T-helper 2 cell treated with Interferon-gamma antibody and Interleukin-4, amounts not matched to agents 100 ng/mL and 5 ng/mL, for 36 hours (primary cell): ENCODE measurements at places on chromosomes 3 and 15. TPM values are rescaled to one million over a fixed set of nuclear protein-coding genes. Genes with fewer than 3 reads are reported as not detected.

The OR5H6 gene
- not detected in 2 replicates for total RNA-seq

The CNTN6 gene
- not detected in 2 replicates for total RNA-seq

The SLC4A7 gene
- 57.3 and 65.9 TPM in 2 replicates for total RNA-seq

The VPS39 gene
- 71.1 and 74.1 TPM in 2 replicates for total RNA-seq

The SLCO2A1 gene
- total RNA-seq = not detected in 2 replicates

The CRTC3 gene
- 106 and 112 TPM in 2 replicates for total RNA-seq

The BNC1 gene
- not detected in 2 replicates for total RNA-seq

The HYKK gene
- total RNA-seq = 0.77 and 1.2 TPM in 2 replicates

The PROK2 gene
- total RNA-seq = 0.50 and 0.66 TPM in 2 replicates

The UBR1 gene
- 42.4 and 44.1 TPM in 2 replicates for total RNA-seq

The NME9 gene
- not detected in 2 replicates for total RNA-seq

The ALG1L2 gene
- not detected in 2 replicates for total RNA-seq

The P2RY14 gene
- 0.48 and 0.57 TPM in 2 replicates for total RNA-seq

The MESP2 gene
- total RNA-seq = not detected in 2 replicates

The SLC51A gene
- not detected in 2 replicates for total RNA-seq

The SLC22A14 gene
- 0.09 TPM in 1 of 2 replicates, not detected in the other for total RNA-seq

The BSN gene
- 0.07 TPM in 2 replicates for total RNA-seq

The PARP3 gene
- total RNA-seq = 11.8 and 14.0 TPM in 2 replicates

The RAMAC gene
- 22.2 and 22.8 TPM in 2 replicates for total RNA-seq

The TJP1 gene
- total RNA-seq = not detected in 2 replicates

The CYP8B1 gene
- not detected in 2 replicates for total RNA-seq

The SNTN gene
- not detected in 2 replicates for total RNA-seq

The CISH gene
- total RNA-seq = 385 and 386 TPM in 2 replicates

The STRA6 gene
- total RNA-seq = not detected in 2 replicates

The GTF2A2 gene
- total RNA-seq = 138 and 140 TPM in 2 replicates

The ARL14 gene
- not detected in 2 replicates for total RNA-seq

The WDR82 gene
- total RNA-seq = 127 and 129 TPM in 2 replicates

The CTSH gene
- total RNA-seq = 80.6 and 83.5 TPM in 2 replicates

The THAP10 gene
- 0.23 TPM in 1 of 2 replicates, not detected in the other for total RNA-seq

The ATP2B2 gene
- total RNA-seq = not detected in 2 replicates

The CX3CR1 gene
- 1.8 and 2.1 TPM in 2 replicates for total RNA-seq

The LPP gene
- 79.6 and 86.1 TPM in 2 replicates for total RNA-seq

The MCTP2 gene
- 47.9 and 53.9 TPM in 2 replicates for total RNA-seq

The NDUFB4 gene
- 128 and 131 TPM in 2 replicates for total RNA-seq

The GCNT3 gene
- not detected in 2 replicates for total RNA-seq

The PRRT3 gene
- total RNA-seq = 6.2 TPM in 2 replicates

The FBXW12 gene
- total RNA-seq = not detected in 2 replicates

The MAGEL2 gene
- not detected in 2 replicates for total RNA-seq
